ENCODE measurements at places on chromosomes 5 and 9.

- no peak for DNase-seq
Measured at GRCh38 chr5:177128551-177128981, 5.0 kb upstream of the NSD1 start.

DNA sequence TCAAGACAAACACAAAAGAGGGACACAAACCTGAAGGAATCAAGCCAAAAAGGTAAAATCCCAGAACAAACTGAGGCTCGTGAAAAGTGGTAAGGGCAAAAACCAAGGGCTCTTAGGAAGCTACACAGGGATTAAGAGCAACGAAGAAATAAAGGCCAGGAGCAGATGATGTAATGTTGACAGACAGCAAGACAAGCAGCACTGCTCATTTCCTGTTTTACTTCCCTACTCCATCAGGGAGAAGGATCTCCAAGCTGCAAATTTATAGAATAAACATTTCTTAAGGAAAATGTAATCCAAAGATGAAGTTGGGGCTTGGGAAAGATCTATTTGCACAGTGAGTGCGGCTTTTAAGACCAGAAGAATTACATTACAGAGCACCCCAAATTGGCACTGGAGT, 182.3 kb upstream of the MAP1B start:
- no peak for DNase-seq

GRCh38 chr5:52457810-52458209, 329.9 kb upstream of the ITGA1 start:
- no peak for DNase-seq

GRCh38 chr9:127223266-127223665, 41.3 kb upstream of the GARNL3 start:
- no peak for DNase-seq

DNA sequence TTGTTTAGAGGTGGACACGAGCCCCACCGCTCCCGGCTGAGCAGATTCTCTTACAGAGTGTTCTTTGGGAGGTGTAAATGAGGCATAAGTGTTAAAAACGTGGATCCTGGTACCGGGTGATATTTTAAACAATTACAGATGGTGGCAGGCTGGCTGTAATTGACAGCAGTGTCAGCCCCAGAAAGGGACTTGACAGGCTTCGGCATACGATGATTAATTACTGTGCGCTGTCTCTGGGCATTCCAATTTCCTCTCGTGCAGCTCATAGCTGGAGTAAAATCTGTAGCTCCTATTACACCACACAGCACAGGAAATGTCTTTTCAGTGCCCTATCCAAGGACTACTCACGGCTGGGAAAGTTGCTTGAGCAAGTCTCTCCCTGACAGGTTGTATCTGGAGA, 305.4 kb upstream of the IRX2 start:
- no peak for DNase-seq

DNA sequence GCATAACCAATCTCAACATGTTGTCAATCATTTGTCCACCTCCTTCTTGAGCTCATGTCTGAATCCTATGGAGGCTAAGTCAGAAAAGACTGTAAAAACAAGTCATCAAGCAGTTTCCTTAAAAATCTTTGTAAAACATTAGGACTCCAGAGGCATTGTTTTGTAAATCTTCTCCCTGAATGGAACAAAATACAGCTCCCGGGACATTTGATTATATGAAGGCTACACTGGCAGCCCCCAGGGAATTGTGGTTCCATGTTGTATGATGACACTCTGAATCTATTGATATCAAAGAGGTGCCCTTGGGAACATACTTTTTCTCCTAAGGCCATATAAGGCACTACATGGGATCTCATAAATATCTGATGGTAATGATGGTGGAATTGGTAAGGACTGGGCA, 83.2 kb upstream of the NUDT12 start:
- no peak for DNase-seq

- DNase-seq = no peak
Measured at GRCh38 chr5:75885321-75885720, 168.1 kb upstream of the POC5 start.

- DNase-seq = peak; percentile 45
Measured at GRCh38 chr9:37902796-37903646, 906 bp downstream of the SLC25A51 start.

- no peak for DNase-seq
Measured at GRCh38 chr5:151097061-151097460, 16.2 kb upstream of the TNIP1 start.

DNA sequence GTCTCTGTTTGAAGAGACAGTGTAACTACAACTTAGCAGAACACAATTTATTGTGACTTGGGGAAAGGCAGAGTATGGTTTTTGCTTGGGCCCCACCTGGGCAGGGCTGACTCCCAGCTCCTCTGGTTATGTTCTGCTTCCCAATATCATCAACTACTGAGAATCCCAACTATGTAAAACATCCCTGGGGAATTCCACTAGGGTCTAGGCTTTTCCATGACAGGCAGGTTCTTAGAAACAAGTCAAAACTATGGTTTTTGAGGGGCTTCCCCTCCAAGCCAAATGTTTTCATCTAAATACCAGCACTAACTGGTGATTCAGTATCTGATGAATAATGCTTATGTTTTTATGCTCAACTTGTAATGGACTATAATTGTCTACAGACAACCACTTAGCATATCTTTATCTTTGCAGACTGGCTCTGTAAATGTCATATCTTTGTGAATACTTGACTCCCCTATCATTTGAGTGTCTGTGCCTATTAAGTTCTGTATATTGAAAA, 409.5 kb downstream of the PDE4D start:
- no peak for DNase-seq

- no peak for DNase-seq
Measured at GRCh38 chr5:159712672-159713071, 203.6 kb upstream of the ADRA1B start.

DNA sequence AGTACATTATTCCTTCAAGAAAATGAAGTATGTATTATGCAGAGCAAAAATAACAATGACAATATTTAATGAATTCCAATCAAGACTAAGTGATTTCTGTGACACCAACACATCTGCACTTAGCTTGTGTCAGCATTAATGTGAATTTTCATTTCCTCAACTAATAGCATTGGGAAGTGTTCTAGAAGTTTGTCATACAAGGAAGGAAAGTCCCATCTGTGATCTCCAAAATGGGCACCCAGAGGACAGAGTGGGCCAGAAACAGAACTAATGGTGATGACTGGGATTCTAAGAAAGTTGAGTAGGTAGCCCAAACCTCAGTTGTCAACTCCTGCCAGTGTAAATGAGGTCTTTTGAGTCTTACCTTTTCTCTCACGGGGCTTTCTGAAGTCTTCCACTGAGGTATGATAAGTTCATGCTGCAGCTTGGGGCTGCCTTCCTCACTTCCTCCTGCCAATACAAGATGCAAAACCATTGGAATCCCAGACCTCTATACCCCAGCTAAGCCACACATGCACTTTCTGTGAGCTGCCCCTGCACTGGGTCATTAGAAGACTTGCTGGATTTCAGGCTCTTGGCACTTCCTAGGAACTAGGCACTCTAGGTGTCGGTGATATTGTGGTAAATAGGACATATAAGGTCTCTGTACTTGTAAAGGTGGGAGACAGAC, 4.9 kb downstream of the ADAM19 start:
- no peak for DNase-seq

DNA sequence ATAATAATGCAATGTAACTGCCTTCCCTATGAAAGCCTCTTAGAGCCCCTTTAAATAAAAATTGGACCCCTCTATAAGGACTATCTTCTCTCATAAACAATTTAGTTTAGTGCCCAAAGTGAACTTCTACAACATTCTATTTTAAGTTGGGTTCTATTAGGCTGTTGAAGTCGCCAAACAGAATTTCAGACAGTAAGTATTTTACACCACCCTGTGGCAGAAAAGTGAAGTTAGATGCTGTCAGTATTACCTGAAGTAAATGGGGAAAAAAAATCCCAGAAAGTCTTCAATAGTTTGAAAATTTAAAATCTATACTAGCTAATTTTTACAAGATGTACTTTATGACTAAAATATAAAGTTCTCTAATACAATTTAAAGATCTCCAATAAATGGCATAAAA, 29.5 kb downstream of the CAAP1 start:
- DNase-seq = peak; percentile 19

DNA sequence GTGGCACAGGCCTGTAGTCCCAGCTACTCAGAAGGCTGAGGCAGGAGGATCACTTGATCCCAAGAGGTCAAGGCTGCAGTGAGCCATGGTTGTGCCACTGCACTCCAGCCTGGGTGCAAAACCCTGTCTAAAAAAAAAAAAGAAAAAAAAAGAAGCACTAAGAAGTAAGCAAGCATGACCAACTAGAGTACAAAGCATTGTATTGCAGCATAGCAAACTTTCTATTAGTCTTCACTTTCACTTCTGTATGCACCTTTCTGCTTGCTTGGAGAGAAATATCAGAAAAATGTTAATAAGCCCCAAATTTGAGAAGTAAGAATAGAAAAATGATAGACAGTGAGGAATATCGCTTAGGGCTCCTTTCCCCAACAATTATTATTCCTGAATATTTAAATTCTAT, 497.7 kb upstream of the WWC1 start:
- DNase-seq = no peak

DNA sequence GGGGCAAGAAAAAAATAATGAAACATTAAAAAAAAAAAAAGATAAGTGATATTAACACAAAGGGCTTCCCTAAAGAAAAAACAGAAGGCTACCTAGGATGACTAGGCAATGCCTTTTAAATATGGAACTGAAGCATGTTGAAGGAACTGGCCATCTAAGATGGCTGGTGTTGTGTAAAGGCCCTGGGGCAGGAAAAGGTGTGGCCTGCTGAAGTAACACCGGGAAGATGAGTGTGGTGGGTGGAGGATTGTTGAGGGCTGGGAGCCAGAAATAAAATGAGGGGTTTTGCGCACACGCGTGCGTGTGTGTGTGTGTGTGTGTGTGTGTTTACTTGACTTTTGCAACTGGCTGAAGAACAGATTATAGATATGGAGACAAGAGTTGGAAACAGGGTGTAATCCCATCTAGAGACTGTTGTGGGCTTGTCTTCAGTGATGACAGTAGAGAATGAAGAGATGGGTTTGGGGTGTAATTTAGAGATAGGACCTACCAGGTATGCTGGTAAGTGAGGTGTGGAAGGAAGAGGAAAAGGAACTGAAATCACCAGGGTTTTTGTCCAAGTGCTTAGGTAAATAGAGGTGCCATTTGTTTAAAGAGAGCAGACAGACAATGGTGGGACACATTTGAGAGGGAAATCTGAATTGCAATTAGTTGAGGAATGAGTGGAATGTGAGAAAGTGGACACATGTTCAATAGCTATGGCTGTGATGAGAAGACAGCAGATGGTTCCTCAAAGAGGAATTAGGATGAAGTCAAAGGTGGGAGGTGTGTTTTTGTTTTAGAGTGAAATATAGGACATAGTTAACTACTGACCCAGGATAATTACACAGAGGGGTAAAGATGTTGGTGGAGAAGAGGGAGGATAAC, 33.9 kb downstream of the RAD23B start:
- no peak for DNase-seq

- no peak for DNase-seq
Measured at GRCh38 chr5:14281746-14282181, 138.6 kb downstream of the TRIO start.

- DNase-seq = no peak
Measured at GRCh38 chr5:97049175-97049574, 93.2 kb downstream of the LIX1 start.

GRCh38 chr9:81146684-81147337, 542.5 kb downstream of the TLE1 start:
- no peak for DNase-seq

GRCh38 chr5:90529939-90530677, 724 bp upstream of the LYSMD3 start:
- DNase-seq = peak; percentile 89

DNA sequence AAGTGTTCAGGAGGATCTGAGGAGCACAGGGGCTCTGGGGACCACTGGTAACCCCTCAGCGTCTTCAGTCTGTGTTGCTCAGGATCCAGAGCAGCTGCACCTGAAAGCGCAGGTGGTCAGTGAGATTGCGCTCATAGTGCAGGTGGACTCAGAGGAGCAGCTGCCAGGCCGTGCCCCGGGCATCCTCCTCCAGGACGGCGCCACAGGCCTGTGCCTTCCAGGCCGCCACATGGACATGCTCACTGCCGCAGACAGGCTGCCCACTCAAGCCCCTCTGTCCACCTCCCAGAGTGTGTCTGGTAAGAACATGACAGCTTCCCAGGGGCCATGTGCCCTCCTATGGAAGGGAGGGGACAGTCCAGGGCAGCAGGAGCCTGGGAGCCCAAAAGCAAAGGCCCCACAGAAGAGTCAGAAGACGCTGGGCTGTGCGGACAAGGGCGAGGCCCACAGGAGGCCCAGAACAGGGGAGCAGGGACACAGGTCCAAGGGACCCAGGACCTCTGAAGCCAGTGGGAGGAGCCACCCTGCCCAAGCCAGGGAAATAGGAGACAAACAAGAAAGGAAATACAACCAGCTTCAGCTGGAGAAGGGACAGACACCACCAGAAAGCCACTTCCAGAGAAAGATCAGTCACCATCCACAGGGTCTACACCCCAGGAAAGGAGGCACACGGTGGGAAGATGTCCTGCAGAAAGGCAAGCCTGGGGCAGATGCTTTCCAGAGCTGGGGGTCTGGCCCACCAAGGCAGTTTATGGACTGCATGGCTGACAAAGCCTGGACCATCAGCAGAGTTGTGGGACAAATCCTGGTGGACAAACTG, 5.2 kb downstream of the SPATA31E1 start:
- DNase-seq = no peak

- no peak for DNase-seq
Measured at GRCh38 chr9:112810696-112811490, 60.3 kb downstream of the SNX30 start.

Measured in common myeloid progenitor, CD34-positive (primary cell).